Stimulated activated CD4-positive, alpha-beta T cell treated with anti-CD3 and anti-CD28 coated beads, Interleukin-4, amount 100 ng/mL, for 4 hours (primary cell): ENCODE measurements at places on chromosomes 13 and 19.

- no peak for DNase-seq
Measured at GRCh38 chr13:48944221-48944620, 31.5 kb upstream of the FNDC3A start.

DNA sequence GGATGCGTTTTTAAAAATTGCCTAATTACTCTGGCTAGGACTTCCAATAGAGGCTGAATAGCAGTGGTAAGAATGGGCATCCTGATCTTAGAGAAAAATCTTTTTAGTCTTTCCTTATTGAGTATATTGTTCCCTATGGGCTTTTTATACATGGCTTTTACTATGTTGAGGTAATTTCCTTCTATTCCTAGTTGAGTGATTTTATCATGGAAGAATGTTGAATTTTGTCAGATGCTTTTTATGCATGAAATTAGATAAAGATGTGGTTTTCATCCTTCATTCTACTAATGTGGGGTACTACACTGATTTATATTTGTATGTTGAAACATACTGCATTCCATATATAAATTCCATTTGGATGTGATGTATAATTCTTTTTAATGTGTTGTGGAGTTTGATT is 2673.8 kb downstream of the PCDH9 start:
- DNase-seq: no peak

DNA sequence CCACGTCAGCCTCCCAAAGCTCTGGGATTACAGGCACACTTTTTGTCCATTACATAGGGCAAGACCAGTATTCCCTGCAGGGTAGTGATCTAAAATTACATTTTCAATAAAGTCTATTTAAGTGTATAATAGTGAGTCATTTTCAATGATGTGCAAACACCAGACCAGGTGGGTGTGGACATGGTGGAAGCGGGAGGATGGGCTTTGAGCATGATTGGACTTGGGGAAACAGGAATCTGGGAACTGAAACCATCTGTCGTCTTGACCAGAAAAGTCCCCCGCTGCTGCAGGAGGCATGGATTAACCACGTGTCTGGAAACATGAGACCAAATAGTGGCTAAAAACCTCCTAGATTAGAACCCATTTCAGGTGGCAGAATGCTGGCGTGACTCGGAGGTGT is 4.9 kb downstream of the FXYD3 start:
- no peak for DNase-seq

- no peak for DNase-seq
Measured at GRCh38 chr13:99007414-99007986, 29.6 kb upstream of the DOCK9 start.

- DNase-seq: no peak
Measured at GRCh38 chr19:30171795-30172612, 200.2 kb upstream of the ZNF536 start.

- no peak for DNase-seq
Measured at GRCh38 chr13:100597253-100597652, 8.7 kb upstream of the GGACT start.

- no peak for DNase-seq
Measured at GRCh38 chr13:37029617-37030016, 29.0 kb downstream of the EXOSC8 start.

DNA sequence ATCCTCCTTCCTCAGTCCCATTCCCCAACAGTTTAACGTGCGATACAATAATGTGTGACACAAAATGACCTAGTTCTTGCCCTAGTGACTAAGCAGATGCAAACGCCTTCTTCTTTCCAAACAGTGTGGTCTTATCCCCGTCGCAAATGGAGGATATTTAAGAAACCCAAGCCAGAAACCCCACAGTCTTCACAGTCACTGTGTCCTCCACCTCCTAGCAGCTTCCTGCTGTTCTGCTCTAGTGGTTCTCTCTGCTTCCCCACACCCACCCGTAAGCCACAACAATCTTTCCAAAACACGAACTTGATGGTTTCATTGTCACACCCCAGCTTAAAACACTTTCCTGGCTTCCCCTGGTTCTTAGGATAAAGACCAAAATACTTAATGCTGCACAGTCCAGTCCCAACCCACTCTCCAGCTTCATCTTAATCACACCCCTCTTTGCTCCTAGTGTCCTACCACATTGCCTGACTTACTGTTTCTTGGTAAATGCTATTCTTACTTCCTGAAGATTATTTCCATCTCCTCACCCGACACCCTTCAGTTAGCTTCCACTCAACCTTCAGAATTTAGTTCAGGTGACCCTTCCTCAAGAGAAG is 32.3 kb downstream of the ITM2B start:
- DNase-seq: no peak

GRCh38 chr19:1585243-1585580 is 7.5 kb downstream of the MBD3 start:
- DNase-seq: no peak

DNA sequence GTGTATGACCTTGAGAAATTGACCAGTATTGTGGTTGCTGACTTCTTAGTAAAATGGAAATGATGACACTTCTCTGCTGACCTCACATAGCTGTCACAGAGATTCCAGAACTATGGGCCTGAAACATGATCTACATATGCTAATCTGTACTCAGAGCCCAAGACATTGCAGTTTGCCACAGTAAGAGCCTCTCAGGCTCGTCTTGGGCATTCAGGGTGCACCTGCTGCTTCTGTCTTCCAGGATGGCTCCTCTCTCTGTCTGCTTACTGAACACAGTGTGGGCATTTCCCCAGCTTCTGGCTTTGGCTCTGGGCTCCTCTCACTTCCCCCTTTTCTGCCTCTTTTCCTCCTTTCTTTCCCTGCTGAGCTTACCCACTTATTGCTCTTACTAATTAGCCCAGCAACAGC is 22.3 kb upstream of the SLC46A3 start:
- DNase-seq: no peak

- no peak for DNase-seq
Measured at GRCh38 chr19:1105008-1105872, 1.4 kb downstream of the GPX4 start.

DNA sequence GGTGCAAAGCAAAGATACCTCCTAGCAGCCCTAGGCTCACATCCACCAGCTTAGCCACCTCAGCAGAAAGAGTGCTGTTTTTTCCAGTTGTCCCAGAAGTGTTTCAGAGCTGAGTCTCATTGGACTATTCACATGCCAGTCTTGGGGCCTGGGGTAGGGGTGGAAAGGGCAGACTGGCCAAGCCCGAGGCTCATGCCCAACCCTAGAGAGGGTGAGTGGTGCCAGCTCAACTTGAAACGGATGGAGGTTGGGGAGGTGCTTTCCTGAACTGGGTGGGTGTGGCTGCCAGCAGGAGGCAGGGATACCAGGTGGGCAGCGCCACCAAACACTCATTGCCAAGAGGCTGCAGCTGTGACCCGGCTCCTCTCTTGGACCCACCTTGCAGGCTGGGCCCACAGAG is 116.9 kb downstream of the DPF1 start:
- DNase-seq: no peak

DNA sequence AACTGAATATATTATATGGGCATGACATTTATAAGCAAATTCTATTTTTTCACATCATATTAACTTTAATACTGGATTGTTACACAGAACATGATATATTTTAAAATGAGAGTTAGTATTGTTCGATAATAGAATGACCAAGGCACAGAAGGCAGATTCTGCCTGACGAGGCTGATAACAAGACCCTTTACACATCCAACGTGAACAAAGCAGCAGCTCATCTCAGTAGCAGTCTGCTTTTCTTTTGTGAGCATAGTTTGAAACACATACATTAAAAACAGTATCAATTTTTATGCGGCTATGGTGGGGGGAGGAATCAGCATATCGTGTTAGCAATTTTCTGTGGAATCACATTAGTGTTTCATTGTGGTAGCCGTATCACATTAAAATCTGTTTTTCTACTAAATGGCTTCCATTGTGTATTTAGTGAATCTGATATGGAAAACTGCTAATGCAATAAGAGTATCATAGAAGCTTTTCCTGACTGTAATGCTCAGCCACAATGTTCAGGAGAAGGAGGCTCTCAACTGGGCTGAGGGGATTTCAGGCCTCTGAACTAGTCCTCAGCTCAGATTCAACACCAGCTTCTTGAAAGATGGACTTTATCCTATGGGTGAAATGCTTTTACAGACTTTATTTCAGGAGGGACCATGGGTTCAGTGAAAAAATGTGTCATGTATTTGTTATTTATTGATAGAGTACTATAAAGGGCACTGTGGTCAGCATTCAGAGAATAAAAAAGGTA is 4.0 kb downstream of the SMAD9 start:
- DNase-seq: no peak

GRCh38 chr19:54677217-54677616 is 14.4 kb downstream of the LILRB4 start:
- DNase-seq: no peak

- DNase-seq: no peak
Measured at GRCh38 chr13:87669379-87669978, 1.7 kb upstream of the SLITRK5 start.
